ENCODE measurements at places on chromosomes 7 and 10. TPM values are rescaled to one million over a fixed set of nuclear protein-coding genes. Genes with fewer than 3 reads are reported as not detected.

GRCh38 chr7:104271948-104272347, 56.5 kb upstream of the LHFPL3 start:
- ATAC-seq = no peak

GRCh38 chr7:106418094-106418493, 133.3 kb upstream of the NAMPT start:
- ATAC-seq = no peak

- peak; percentile 94 for ATAC-seq
Measured at GRCh38 chr10:69914398-69915214, 112.9 kb downstream of the COL13A1 start.

DNA sequence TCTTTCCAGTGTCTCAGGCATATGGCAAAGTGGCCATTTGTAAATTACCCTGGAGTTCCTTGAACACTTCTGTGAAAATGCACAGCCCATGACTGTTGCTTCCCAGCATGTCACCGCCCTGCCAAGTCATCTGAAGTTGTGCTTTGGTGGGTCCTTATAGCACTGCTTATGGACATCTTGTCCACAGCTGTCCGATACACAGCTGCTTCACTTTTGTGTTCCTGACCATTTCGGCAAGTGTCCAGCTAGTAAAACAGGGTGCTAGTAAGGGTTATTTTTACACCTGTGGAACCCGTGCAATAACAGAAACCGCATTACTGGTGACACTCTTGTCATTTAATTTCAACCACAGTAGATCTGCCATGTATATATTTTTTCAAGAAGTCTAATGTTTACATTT, 29.7 kb downstream of the PIP4K2A start:
- ATAC-seq = peak; percentile 76

DNA sequence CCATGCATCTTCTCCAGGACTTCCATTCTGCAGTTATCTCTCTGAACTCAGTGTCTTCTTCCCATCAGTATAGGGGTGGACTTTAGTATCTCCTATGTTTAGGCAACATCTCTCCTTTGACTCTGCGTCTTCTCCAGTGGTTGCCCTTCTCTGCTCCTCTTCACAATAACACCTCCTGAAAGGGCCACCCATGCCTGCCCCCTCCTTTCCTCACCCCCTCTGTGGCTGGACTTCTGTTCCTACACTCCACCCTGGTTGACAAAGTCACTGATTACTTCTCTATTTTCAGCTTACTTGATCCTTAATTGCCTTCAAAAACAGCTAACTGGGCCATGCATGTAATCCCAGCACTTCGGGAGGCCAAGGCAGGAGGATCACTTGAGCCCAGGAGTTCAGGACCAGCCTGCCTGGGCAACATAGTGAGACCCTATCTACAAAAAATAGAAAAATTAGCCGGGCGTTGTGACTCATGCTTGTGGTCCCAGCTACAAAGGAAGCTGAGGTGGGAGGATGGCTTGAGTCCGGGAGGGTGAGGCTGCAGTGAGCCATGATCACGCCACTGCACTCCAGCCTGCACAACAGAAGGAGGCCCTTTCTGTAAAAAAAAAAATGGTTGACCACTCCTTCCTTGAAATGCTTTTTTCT, 13.7 kb downstream of the SRGN start:
- ATAC-seq = no peak

DNA sequence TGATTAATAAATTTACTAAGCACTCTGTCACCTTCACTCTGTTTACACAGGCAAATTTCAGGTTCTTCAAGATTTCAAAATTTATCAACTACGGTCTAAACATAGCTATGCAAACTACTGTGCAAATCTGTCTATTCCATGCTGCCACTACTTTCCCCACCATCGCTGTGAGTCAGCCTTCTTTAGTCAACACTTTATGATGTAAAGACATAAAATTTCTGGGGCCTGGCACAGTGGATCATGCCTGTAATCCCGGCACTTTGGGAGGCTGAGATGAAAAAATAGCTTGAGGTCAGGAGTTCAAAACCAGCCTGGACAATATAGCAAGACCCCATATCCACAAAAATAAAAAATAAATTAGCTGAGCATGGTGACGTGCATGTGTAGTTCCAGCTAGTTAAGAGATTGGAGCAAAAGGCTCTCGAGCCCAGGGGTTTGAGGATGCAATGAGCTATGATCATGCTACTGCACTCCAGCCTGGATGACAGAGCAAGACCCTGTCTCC, 42.6 kb downstream of the CNOT4 start:
- ATAC-seq = no peak

DNA sequence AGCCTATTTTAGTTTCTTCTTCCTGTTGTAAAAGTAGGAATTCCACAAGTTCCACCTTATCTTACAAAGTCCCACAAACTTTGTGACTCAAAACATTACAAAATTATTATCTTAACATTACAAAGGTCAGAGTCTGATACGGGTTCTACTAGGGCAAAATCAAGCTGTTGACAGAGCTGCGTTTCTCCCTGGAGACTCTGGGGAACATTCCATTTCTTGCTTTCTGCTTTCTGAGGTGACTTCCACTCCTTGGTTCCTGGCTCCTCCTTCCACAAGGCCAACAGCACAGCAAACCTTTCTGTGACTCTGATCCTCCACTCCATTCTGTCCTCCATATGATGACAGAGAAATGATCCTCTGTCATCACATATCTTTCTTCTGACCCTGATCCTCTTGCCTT, 10.6 kb downstream of the OR2F1 start:
- no peak for ATAC-seq

GRCh38 chr10:42637648-42638054, 719 bp downstream of the ZNF33B start:
- no peak for ATAC-seq

DNA sequence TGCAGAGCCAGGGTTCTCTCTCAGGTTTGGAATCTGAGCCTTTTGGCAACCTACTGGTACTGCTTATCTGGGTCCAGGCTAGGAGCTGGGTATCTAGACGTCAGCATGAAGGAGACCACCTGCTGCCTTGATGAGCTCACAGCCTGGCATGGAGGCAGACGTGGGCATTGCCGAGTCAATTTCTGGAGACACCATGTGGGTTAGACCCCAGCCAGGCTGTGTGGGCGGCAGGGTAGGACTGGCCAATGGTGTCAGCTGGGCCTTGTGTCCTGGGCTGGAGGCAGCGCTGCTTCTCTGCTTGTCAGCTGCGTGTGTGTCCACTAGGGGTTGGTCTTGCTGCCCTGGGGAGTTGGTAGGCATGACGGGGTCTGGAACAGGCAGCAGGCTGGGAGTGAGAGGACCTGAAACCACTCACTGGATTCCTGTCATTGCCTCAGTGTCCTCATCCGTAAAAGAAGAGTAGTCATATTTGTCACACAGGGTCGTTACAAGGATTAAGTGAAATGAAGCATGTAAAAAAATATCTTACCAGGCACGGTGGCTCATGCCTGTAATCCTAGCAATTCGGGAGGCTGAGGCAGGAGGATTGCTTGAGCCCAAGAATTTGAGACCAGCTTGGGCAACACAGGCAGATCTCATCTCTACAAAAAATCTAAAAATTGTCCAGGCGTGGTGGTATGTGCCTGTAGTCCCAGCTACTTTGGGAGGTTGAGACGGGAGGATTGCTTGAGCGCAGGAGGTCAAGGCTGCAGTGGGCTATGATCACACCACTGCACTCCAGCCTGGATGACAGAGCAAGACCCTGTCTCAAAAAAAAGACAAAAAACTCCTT, 31.7 kb upstream of the ANKRD2 start:
- no peak for ATAC-seq

MEOX2 gene
- total RNA-seq = 0.19 TPM

DNA sequence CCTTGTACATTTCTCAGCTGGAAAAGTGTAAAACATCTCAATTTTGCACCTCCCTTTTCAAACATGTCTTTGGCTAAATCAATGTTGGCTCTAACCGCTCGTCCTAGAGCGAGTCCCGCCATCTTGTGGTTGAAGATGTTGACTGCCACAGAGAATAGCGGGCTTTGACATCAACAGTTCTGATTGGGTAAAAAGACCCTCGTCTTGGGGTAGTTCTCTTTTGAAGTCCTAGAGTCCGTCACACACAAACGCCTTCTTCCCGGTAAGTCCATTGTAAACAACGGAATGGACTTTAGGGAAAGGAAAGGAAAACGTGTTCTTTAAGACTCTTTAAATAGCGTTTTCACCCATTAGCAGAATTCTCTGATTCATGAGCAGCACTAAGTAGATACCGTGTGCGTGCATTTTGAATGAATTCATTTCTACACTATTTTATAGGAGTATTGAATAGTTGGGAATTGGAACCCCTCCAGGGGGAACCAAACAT, 452 bp upstream of the RPP30 start:
- ATAC-seq = peak; percentile 85

ANXA8L1 gene
- not detected for total RNA-seq

- ATAC-seq = peak; percentile 86
Measured at GRCh38 chr7:45574669-45575500, 717 bp downstream of the ADCY1 start.

GRCh38 chr10:101367569-101368453, 13.8 kb downstream of the BTRC start:
- ATAC-seq = no peak

XRCC2 gene
- 0.89 TPM for total RNA-seq

GRCh38 chr10:76415554-76415953, 984.1 kb downstream of the LRMDA start:
- ATAC-seq = no peak

DNA sequence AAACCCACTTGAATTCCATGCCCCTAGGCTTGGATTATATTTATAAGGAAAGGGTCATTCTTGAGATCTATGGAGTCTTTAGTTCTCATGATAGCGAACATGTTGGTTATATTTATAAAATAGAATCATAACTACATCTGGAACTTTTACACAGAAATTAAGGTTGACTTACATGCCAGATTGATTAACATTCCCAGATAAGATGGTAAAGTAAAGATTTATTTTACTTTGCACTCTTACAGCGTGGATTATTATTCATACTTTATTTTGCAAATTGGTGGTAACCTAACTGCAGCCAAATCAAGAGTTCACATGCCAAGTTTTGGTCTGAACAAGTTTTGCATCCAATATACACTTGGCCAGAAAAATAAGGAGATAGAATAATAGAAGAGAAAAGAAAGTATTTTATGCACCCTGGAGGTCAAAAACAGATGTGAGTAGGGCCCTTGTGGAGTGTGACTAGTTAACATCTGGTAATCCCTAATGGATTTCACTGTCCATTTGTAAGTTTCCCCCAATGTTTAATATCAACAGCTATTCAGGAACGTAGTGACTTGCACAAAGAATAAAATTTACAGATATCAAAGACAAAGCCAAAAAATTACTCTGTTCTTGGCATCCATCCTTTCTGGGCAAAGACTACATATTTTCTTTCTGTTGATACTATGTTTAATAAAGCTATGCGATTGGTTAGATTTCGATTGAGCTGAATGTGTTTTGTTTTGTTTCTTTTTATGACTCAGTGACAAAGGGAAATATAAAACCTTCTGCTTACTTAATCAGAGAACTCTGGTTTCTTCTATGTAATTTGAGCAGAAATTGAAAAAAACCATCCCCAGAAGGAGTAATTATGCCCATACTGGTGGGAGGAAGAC, 10.1 kb upstream of the TMEM26 start:
- ATAC-seq = peak; percentile 35

DNA sequence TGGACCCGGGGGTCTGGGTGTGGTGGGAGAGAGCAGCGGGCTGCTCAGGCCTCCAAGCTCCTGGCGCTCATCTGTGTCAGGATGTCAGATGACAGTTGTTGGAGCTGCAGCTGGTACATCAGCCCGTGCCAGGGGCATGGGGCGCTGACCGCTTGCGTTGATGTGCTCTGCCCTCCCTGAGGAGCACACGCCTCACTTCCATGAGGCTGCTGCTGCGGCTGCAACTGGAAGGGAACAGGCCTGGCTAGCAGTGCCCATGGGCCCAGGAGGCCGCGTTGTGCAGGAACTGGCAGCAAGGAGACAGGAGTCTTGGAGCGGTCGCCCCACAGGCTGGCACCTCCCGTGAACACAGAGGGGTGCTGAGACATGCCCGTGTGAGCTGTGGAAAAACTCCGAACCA, 361.3 kb upstream of the MKI67 start:
- no peak for ATAC-seq

CAMK2B gene
- 17.6 TPM for total RNA-seq

URGCP gene
- 20.6 TPM for total RNA-seq

GRCh38 chr7:50353894-50354595, 49.5 kb downstream of the IKZF1 start:
- no peak for ATAC-seq

DNA sequence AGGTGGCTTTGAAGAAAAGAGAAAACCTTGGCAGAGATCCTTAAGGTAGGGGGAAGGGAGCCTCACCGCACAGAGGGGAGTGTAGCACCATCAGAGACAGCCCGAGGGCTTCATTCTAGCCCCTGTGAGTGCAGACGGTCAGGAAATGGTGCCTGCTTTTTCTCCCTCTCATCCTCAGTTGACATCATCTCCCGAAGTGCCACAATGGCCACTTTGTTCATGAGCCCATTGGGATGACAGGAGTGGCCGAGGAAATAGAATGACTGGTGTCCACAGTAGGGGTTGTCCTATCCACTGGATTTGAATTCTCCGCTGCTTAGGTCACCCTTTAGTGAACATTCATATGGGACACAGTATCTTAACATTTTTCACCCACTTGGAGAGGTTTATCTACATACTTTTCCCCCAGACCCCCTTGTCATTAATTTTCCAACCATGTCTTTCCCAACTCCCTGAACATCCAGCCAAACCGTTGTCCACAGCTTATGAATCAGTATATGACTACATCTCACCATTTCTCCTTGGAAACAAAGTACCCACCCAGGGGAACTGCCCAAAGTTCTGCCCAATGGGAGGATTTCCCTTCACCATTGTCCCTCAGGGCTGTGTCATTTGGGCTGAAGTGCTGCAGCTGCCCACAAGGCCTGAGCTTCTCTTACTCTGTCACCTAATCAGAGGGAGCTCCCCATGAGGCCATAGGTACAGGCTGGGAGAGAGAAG, 108.8 kb downstream of the ADCY1 start:
- no peak for ATAC-seq

GRCh38 chr7:80172387-80172786, 37.8 kb downstream of the GNAI1 start:
- ATAC-seq = no peak

DNA sequence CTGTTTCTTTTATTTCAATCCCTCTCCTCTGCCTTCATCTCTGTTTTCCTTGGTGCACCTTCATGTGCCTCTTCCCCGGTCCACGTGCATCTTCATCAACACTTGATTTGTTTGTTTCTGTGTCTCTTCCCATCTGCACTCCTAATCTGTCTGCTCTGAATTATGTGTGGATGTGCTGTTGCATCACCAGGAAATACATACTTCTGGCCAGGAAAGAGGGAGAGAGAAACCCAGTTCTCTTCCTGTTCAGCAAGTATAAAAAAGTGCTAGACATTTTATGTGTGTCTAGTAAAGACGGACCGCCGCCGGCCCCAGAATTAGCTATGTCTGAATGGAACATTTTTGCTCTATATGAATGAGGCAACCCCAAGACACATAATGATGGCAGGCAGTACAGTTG, 93.8 kb downstream of the CALD1 start:
- no peak for ATAC-seq

- peak; percentile 43 for ATAC-seq
Measured at GRCh38 chr7:711922-712380, 14.5 kb upstream of the DNAAF5 start.

- ATAC-seq = no peak
Measured at GRCh38 chr10:19577381-19577780, 238.9 kb upstream of the PLXDC2 start.

- no peak for ATAC-seq
Measured at GRCh38 chr7:81064426-81064825, 145.6 kb upstream of the SEMA3C start.

All from motor neuron (in vitro differentiated cells).